ENCODE measurements at places on chromosomes 11 and 22.

GRCh38 chr11:113473983-113474361 lies 1.2 kb downstream of the DRD2 start:
- no peak for DNase-seq

DNA sequence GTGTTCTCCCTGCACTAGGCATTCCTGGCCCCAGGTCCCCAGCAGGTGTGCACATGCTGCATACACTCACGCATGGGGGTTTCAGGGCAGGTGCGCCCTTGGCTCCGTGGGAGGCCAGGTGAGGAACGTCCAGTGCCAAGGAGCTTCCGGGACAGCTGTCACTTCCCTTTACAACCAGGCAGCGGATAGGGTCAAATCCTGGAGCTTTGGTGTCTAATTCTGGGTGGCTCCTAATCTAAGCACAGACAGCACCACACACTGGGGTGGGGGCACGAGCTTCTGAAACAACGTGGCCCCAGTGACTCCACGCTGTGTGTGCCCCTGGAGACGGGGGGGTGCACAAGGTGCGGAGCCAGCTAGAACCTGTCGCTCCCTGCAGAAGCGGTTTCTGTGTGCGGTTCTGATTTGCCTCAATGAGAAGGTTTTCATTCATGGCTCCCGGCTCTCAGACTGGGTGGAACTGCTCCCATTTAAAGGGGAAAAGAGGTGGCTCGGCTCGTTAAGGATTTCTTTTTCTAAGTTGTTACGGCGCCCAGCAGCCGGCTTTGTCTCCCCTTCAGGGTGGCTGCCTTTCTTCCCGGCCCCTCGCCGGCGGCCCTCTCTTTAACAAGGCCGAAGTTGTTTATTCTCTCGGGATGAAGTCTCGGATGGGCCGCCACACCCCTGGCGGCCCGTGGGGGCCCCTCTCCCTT lies 5.0 kb downstream of the CCND1 start:
- no peak for DNase-seq

DNA sequence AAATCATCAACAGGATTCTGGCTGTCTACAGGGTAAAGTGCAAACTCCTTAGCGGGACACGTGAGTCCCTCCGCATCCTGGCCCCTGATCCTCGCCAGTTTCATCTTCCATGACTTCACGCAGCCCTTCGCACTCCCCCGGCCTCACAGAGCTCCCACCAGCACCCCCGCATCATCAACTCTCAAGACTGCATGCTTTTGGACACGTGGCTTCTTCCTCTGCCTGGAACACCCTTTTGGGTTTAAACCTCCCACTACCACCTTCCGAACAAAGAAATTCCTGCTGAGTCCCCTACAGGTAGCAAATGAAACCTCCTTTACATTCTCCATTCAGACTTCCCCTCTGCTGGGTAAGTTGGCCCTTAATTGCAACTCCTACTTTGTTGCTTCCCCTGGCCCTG lies 12.6 kb upstream of the EIF3M start:
- no peak for DNase-seq

DNA sequence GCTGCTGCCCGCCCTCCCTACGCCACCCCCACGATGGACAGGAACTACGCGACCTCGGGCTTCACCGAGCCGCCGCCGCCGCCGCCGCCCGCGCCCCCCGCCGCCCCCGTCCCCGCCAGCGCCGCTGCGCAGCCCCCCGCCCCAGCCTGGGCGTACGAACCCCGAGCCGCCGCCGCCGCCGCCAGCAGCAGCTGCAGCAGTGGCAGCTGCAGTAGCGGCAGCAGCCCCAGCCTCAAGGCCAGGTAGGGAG lies 407 bp downstream of the QSER1 start:
- DNase-seq, result peak; percentile 47

GRCh38 chr11:65504674-65505465 lies 6.0 kb downstream of the MALAT1 start:
- no peak for DNase-seq

GRCh38 chr11:73017024-73017751 lies 124.9 kb downstream of the FCHSD2 start:
- no peak for DNase-seq

- no peak for DNase-seq
These were observed 64.9 kb upstream of the PAX6 start for GRCh38 chr11:31875866-31876560.

- no peak for DNase-seq
These were observed 18.0 kb upstream of the POU2AF1 start for GRCh38 chr11:111397034-111397433.

GRCh38 chr11:61171907-61172306 lies 10.7 kb upstream of the VPS37C start:
- no peak for DNase-seq

Measured in activated T-cell treated with anti-CD3 and anti-CD28 coated beads, Interleukin-2, amount 50 U/mL, for 4 hours (primary cell).